Stimulated activated CD4-positive, alpha-beta T cell treated with anti-CD3 and anti-CD28 coated beads, Interleukin-1b, Interleukin-23, amount 100 ng/mL, for 1 hour (primary cell): ENCODE measurements at places on chromosomes 5 and 9.

DNA sequence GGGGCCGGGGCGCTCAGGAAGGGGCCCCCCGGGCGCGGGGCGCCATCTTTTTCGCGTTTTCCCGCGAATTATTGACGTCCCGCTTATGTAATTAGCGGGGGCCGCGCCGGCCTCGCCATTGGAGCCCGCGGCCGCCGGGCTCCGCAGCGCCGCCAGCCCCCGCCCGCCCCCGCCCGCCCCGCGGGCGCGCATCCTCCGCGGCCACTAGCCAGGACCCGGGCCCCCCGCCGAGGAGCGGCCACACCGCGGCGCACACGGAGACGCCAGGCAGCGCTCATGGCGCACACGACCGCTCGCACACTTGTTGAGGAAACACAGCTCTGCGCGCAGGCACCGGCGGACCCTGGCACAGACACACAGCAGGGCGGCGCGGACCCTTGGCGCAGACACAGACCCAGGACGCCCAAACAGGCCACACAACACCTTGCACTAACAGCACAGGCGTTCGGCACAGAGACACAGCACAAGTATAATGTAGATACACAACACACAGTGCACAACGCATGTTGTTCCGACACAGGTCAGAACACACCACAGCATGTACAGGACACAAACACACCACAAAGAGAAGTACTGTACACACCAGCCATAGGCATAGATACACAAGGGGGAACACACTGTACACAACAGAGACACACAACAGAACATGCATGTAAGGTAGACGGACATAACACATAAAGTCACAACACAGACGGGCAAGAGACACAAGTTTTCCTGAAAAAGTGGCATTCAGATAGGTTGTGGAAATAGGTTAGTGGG is 467 bp upstream of the PHF19 start:
- no peak for DNase-seq

DNA sequence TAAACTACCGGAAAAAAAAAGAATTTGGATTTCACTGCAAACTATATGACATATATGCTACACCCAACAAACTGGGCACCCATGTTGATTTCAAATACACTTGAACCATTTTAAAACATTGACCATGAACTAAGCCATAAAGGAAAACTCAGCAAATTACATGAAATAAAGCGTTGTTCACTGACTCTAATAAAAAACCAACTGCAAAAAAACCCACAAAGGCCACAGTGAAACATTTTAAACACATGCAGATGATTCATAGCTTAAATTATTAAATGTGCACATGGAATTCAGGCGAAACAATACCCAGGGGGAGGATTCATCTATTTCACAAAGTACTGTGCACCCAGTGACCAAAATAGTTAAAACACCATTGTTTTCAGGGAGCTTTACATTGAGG is 33.3 kb downstream of the MTRR start:
- DNase-seq, result no peak

- DNase-seq, result no peak
These were observed 114.9 kb downstream of the TRIO start for GRCh38 chr5:14257995-14258403.

GRCh38 chr5:178267876-178268275 is 35.3 kb upstream of the PHYKPL start:
- no peak for DNase-seq

DNA sequence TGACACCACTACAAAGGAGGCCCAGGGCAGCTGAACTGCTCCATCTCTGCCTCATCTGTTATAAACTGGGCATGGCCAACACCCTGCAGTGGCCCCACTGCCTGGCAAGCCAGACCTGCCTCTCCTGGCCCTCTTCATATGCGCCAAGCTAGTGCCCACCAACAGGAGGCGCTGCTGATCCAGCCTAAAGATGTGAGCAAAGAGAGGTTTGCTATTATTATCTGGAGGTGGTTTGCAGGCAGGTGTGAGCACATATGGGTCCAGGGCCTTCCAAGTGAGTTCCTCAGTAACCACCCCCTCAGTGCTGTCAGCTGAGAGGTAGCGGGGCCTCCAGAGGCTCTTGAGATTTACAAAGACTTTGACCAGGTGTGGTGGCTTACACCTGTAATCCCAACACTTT is 232.2 kb downstream of the SYK start:
- DNase-seq, result peak; percentile 16

DNA sequence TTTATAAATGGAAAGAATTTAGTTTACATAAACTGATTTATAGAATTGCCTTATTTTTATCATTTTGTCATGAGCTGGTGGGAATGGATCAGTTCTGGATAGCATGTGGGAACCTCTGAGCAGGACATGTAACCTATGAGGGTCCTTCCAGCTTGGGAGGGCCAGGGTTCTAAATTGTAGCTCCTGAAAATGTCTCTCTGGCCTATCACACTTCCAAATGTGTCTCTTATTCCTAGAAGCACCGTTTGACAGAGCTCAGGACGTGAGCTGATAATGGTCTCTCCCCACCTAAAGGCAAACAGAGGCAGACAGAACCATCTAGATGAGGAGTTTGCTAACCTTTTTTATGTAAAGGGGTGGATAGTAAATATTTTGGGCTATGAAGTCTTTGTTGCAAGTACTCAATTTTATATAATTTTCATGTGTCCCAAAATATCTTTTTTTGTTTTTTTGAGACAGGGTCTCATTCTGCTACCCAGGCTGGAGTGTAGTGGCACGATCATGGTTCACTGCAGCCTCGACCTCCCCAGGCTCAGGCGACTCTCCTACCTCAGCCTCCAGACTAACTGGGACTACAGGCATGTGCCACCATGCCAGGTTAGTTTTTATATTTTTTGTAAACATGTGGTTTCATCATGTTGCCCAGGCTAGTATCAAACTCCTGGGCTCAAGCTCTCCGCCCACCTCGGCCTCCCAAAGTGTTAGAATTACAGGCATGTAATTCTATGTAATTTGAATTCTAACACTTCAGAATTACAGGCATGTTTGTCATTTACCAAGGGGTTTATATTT is 4.0 kb downstream of the TRAF1 start:
- DNase-seq, result no peak

- no peak for DNase-seq
These were observed 64.2 kb downstream of the CFAP77 start for GRCh38 chr9:132474253-132474652.

DNA sequence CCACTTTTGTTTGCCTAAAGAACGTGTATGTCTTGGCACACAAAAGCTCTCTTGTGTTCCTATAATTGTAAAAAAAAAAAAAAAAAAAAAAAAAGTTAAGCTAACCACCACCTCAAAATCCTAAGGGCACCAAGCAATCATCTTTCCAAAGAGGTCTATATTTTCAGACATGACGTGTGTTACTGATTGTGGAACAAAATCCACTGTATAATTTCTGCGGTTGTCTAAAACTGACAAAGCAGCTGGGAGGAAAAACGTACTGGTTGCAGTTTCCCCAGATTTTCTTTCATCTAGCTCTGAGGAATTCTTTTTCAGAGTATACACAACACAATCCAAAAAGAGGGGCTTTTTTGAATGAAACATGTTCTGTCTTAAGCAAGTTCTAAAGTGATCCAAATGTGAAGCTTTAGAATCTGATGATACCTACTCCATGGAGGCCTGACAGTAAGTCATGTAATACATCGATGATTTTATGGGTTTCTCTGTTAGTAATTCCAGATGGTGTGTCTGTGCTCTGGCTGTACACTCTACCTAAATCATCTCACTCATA is 375.6 kb upstream of the NUDT12 start:
- no peak for DNase-seq
